ENCODE measurements at places on chromosomes 6 and 20.
A peak's percentile ranks its signal among the peaks of the same experiment; 100 is the strongest.

DNA sequence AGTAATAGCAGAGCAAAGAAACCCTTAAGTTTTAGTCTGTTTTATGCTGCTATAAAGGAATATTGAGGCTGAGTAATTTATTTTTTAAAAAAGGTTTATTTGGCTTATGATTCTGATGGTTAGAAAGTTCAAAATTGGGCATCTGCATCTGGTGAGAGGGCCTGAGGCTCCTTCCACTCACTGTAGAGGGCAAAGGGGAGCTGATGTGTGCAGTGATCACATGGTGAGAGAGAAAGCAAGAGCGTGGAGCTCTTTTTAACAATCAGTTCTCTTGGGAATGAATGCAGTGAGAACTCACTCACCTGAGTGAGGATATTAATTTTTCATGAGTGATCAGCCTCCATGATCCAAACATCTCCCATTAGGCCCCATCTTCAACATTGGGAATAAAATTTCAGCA is 36.4 kb upstream of the SAMD3 start:
- no peak for DNase-seq

GRCh38 chr6:138654715-138655634 is 118.6 kb upstream of the CCDC28A start:
- peak; percentile 56 for DNase-seq

DNA sequence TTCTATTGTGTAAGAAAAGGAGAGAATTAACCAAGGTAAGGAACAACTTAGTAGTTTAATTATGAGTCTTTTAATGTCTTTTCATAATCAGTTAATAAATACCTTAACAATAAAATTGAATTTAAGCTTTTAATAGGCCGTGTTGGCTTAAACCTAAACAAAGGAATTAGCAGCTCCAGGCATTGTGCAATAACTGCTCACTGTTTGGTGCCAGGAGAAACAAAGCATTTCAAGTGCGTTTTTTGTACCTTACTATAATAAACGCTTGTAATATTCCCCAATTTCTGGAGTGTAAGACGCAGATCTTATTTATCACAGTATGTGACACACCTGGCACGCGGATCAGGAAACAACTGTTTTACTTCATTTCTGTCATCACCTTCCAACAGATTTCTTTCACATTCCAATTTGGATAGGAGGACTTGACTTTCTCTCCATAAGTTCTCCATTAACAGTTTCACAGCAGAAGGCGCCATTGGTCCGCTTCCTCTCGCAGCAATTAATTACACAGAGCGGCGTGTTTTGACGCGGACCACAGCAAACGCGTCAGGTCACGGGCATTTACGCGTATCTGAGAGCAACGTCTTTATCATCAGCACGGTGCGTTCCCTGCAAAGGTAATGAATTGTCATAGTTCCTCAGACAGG is 335.8 kb upstream of the NT5E start:
- DNase-seq = no peak

DNA sequence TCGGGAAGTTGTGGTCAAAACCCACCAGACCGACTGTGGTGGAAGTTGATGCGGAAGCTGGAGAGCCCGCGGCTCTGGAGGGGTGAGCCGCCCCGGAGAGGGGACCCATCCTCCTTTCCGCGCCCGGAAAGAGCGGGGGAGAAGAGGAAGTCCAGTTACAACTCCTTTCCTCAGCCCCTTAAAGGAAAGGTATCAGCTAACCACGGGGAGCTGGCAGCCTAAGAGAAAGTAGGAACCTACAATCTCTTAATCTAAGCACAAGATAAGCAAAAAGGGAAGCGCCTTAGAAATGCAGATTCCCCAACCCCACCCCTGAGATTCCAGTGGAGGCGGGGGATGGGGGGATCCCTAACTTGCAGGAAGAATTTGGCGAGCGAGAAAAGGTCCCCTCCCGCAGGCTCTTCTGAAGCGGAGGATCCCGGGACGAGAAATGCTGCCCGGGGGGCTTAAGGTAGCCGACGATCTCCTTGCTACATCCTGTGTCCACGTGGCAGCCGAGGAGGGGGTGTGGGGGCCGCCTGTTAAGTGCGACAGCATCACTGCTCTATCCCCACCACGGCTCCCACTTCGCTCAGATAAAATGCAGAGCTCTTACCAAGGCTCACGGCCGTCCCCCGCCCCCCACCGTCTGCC is 87.5 kb downstream of the ZFP64 start:
- peak; percentile 28 for DNase-seq

DNA sequence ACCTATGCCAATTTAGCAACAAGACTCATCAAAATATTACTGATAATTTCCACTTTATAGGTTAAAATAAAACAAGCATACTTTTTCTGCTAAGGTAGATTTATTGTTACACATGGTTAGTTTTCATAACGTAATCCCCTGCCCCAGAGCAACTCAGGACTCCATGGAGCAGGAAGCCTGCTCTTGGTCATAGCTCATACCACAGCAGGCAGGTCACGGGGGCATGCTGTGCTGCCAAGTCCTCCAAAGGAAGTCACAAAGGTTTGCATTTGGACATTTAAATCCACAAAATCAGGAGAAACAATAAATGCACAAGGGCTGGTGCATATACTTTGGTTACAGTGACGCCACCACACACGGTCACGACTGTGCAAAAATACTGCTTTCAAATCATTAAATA is 12.5 kb downstream of the GZF1 start:
- no peak for DNase-seq

DNA sequence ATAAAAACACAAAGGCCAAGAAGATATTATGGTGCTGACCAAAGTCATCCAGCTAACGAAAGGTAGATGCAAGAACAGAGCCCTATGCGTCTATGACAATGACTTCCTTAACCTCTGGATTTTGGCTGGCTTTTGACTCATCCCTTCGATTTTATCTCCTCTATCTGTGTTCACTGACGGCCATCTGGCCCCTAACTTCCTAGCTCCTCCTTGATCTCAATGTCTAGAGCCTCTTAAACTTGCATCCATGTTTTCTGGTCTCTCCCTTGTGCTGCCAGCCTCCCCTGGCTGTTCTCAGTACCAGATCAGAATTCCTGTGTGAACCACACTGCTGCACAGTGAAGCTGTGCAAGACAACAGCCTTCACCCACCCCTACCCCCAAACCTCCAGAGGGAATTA is 452.9 kb downstream of the UTRN start:
- DNase-seq = no peak

- DNase-seq = peak; percentile 63
Measured at GRCh38 chr6:56954403-56955170, at the start of gene BEND6. Gene BEND6 (plus strand): TSS chr6:56955107. CDS start chr6:56981811, 26,704 bp downstream.

DNA sequence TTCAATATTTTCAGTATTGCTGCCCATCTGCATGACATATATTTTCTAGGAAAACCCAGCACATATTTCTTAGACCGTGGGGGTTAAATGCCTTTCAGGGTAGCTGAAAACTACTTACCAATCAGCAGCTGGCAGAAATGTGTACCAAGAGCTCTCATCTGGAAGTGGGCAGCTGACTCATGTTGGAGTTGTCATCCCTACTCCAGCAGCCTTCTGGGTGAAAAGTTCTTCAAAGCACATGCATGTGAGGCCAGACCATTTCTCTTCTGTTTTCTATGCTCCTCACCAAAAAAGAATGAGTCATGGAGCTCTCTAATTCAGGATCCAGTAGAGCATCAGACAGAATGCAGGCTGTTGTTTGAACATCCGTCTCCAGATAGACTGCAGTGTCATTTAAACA is 135.5 kb downstream of the PAX1 start:
- DNase-seq = no peak

- no peak for DNase-seq
Measured at GRCh38 chr20:4894981-4895381, 106.3 kb downstream of the SLC23A2 start.

Data from GM10248 (cell line).